ENCODE measurements at places on chromosomes 16 and 17.

DNA sequence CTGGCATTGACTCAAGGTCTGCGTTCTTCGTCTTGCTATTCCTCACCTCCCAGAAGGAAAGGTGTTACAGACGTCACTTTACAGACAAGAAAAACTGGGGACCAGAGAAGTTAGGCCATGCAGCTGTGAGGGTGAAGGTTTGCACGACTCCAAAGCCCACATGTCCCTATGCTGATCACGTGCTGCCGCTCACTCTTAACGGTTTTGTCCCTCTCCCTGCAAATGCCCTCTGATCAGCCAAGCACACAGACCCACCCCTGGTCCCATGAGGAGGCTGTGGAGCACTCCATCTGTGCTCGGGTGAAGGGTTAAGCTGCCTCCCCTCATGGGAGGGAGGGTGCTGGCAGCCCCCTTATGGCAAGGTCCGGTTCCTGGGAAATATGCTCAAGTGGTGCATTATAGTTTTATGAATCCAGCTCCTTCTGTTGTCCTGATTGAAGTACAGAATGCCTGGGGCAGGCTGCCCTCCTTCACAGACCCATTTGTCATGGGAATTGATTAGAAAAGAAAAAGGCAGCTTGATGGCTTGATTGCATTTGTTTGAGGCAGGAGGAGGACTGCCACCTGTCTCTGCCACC, 18.8 kb downstream of the CCDC182 start:
- no peak for DNase-seq

GRCh38 chr16:68722119-68723024, 14.7 kb upstream of the CDH1 start:
- no peak for DNase-seq

GRCh38 chr17:41500131-41500911, 5.1 kb downstream of the KRT13 start:
- no peak for DNase-seq

DNA sequence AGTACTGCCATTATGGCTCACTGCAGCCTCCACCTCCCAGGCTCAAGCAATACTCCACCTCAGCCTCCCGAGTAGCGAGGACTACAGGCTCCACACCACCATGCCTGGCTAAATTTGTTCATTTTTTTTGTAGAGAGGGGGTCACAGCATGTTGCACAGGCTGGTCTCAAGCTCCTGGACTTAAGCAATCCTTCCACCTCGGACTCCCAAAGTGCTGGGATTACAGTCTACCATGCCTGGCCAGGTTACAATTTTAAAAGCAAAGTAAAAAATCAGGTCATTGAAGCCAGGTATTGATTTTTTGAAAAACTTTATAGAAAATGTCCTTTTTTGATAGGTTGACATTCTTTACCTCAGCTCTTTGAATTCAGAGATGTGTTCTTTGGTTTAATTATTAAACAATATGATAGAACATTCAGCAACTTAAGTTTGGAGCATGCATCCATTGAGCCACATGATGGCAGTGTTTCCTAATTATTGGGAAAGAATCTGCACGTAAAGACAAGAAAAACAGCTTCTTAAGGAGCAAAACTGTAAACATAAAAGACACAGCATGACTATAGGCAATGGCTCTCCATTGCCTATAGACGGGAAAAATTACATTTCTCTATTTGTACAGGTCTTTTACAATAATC, 1.7 kb upstream of the SLC16A11 start:
- peak; percentile 53 for DNase-seq

Measured in SK-N-SH (cell line).